CD4-positive, alpha-beta T cell treated with Interferon alpha-2 for 1 hour (primary cell): ENCODE measurements at places on chromosomes 2 and 18.

DNA sequence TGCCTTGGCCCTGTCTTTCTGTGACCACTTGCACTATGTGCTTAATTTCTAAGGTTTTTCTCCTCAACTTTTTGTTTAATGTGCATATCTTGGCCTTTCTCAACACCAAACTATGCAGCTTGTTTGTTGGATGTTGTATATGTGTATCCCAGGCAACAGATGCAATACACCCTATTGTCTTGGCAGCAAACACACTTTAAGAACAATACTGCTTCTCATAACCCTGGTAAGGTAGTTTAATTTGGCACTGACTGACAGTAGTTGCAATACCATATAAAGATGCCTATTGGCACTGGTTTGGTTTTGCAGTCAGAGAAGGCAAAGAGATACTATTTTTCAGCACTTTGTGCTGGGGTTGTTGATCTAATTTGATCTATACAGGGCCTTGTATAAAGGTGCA is 360.7 kb upstream of the CWC22 start:
- DNase-seq = no peak

- DNase-seq = no peak
Observed at GRCh38 chr2:212242724-212243123, 295.9 kb downstream of the ERBB4 start.

- DNase-seq = no peak
Observed at GRCh38 chr2:235073868-235074413, 122.1 kb downstream of the SH3BP4 start.

GRCh38 chr18:26458526-26459232 is 89.7 kb downstream of the KCTD1 start:
- no peak for DNase-seq

DNA sequence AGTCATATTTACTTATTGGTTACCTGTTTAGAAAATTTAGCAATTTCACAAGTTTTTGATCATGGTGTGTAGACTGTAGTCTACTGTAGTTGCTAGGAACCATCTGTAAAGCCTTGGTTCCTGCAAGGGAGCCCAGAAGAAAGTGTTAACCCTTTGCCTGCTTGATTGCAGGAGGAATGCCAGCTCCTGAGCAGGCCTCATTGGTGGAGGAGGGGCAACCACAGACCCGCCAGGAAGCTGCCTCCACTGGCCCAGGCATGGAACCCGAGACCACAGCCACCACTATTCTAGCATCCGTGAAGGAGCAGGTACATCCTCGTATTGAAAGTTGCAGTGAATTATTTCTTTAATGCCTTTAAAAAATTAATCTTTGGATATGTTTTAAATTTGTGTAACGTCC is 76.3 kb downstream of the PKP4 start:
- no peak for DNase-seq

GRCh38 chr2:119253114-119253702 is 29.6 kb downstream of the STEAP3 start:
- DNase-seq = no peak

DNA sequence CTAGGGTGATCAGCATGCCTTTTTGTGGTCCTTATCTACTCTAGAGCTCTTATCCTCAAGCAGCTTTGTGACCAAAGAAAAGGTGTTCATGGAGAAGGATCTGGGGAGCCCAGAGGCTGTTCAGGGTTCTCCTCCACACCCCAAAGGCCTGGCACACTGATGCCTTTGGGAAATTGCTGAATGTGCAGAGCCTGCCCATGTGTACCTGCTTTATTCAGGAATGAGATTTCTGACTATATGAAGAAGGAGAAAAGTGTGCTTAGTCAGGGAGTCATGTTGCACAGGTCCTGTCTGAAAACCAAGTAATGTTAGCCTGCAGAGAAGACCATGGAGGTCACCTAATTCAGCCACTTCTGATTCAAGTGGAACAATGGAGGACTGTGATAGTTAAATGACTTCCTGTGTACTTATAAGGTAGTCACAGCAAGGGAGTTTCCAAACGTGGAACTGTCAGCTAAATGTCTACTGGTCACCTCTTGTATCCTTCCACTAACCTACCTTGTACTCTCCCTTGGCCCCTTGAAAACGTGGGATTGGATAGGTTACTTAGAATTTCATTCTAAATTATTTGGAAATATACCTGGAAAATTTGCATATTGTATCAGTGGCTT is 81.3 kb downstream of the LIMS1 start:
- no peak for DNase-seq

- DNase-seq = no peak
Observed at GRCh38 chr2:134738141-134738870, 19.5 kb upstream of the TMEM163 start.

- DNase-seq = no peak
Observed at GRCh38 chr18:74197705-74198341, 49.5 kb downstream of the TIMM21 start.

DNA sequence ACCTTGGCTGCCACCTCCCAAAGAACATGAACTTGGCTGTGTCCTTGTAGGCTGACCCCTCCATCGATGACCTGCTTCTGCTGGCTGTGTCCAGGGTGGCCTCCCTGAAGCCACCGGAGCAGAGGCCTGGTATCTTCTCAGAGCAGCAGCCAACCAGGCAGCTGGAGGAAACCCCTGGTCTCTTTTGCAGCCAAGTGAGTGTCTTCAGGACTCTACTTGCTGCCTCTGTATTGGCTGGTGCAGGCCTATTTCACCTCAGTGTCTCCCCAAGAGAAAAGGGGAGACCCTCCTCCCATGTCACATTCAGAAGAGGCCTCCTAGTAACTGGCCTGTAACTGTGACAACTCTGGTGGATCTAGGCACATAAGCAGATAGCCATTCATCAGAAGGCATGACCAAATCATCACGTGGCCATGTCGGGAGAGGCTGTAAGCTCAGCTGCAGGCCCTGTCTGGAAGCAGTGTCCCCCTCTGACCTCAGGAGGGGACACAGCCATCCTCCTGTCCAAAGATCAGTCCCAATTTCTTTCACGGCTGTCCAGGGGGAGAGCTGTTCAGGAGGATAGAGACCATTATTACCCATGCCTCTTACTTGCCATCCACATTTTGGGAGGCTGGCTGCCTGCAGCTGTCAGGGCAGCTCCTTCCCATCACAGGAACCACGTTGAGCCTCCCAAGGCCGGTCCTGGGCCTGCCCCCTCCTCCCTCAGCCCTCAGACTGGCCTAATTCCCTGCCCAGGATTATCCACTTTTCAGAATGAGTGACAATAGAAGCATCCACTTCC is 20.9 kb upstream of the ROCK2 start:
- no peak for DNase-seq

- DNase-seq = peak; percentile 15
Observed at GRCh38 chr2:69770193-69770702, 28.3 kb downstream of the ANXA4 start.

DNA sequence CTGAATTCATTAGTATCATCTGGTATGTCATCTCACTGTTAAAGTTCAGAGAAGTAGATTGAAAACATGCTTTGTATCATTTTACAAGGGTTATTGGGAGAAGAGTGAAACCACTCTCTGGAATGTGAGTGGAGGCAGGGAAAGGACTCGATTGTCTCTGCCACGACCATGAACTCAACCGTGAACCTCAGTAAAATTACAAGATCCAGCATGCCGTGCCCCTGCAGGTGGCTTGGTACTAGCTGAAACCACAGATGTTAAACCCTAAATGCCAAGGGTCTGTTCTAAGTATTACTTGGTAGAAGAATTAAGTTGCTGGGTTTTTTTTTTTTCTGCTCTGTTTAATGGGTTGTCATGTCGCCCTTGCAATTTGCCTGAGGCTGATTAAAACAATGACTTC is 197.2 kb downstream of the MYO3B start:
- DNase-seq = no peak
